HCT116 (cell line): ENCODE measurements at places on chromosomes 16 and 17. TPM values are rescaled to one million over a fixed set of nuclear protein-coding genes. Genes with fewer than 3 reads are reported as not detected.

DNA sequence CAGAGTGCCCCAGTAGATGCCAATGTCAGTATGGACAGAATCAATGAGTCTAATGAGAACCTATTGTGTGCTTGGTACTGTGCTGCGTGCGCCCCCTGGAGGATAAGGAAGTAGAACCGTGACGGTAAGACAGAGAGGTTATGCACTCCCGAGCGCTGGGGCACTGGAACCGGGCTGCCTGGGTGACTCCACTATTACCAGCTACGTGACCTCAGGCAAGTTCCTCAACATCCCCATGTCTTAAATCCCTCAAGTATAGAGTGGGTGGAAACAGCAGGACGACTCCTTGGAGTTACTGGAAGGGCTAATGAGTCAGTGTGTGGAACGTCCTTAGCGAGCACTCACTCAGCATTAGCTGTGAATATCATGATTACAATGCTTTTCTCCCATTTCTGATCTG lies 16.2 kb downstream of the CHST4 start:
- 0 out of 2 replicates have a peak overlapping the region, but pooled peaks have one; percentile 5 for H3K4me3 ChIP-seq
- DNase-seq, result peak; percentile 60
- no peak overlapping the region for H3K27ac ChIP-seq
- peaks cover 7% of the 10 kb centered on the region; the same call in 1 of the 2 replicates for H3K4me1 ChIP-seq
- H3K27me3 ChIP-seq, result no peaks in the 10 kb centered on the region

DNA sequence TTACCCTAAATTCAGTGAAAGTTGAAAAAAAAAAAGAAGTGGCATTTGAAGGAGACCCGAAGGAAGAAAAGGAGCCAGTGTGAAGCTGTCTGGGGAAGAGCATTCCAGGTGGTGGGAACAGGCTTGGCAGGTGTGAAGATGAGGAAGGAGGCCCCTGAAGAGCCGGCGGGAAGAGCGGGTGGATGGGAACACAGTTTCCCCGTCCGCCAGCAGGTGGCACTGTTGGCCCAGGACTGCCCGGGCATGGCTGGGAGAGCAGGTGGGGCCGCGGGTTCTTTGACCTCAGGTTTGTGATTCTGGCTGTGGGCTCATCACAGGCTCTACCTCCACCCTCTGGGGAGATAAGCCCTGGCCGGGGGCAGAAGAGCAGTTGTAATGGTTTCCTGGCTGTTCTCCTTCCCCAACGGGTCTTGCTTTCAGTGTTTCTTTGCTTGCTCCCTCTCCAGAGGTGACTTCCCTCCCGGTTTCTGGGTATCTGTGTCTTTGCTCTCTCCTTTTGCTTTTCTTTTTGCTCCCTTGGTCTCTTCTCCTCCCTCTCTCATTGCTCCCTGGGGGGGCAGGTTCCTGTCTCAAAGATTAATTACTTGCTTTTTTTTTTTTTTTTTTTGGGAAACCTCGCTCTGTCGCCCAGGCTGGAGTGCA lies 32.3 kb downstream of the RAP1GAP2 start:
- H3K36me3 ChIP-seq, result no peaks in the 10 kb centered on the region
- no peak overlapping the region for H3K27ac ChIP-seq
- DNase-seq, result peak; percentile 43
- no peaks in the 10 kb centered on the region; the same call in 1 of the 2 replicates for H3K4me1 ChIP-seq

- H3K4me3 ChIP-seq, result peak within 1 kb of the TSS; percentile 18; the same call in 1 of the 2 replicates
- H3K27me3 ChIP-seq, result no peaks in the 10 kb centered on the region
- no peaks in the 10 kb centered on the region for H3K36me3 ChIP-seq
- peak; percentile 87 for DNase-seq
These were observed at the start of gene FOXJ1 for GRCh38 chr17:76141212-76142038. Gene FOXJ1 (minus strand): TSS chr17:76141245. CDS start chr17:76140395, 850 bp downstream.

DNA sequence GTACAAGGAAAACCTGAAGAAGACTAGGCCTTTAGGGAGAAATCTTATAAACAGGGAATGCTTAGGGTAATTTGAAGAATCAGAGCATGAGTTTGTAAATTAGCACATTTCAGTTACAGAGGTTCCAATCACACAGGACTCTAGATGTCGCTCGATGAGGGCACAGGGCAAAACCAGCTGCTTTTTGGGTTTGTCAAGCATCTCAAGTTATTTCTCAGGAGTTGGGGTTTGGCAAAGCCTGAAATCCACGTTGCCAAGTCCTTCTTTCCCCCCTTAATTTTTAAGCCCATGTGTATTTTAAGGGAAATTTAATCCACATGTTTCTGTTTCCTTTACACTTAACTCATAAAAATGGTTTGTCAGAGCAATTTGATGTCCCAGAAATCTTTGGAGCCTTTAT lies 146.9 kb downstream of the ANKFN1 start:
- peaks cover 49% of the 10 kb centered on the region for H3K27me3 ChIP-seq
- no peaks in the 10 kb centered on the region for H3K36me3 ChIP-seq
- no peak for DNase-seq
- H3K27ac ChIP-seq, result no peak overlapping the region

The EEF2K gene
- 31.0 TPM for total RNA-seq

The DBNDD1 gene
- 60.2 TPM for total RNA-seq

GRCh38 chr16:4323845-4324488 lies 8.1 kb downstream of the GLIS2 start:
- H3K27ac ChIP-seq, result peak overlapping the region; percentile 5; the same call in 1 of the 2 replicates
- no peak for DNase-seq
- H3K4me1 ChIP-seq, result peaks cover 16% of the 10 kb centered on the region; the same call in 1 of the 2 replicates
- no peaks in the 10 kb centered on the region for H3K36me3 ChIP-seq
- H3K4me3 ChIP-seq, result no peak overlapping the region

DNA sequence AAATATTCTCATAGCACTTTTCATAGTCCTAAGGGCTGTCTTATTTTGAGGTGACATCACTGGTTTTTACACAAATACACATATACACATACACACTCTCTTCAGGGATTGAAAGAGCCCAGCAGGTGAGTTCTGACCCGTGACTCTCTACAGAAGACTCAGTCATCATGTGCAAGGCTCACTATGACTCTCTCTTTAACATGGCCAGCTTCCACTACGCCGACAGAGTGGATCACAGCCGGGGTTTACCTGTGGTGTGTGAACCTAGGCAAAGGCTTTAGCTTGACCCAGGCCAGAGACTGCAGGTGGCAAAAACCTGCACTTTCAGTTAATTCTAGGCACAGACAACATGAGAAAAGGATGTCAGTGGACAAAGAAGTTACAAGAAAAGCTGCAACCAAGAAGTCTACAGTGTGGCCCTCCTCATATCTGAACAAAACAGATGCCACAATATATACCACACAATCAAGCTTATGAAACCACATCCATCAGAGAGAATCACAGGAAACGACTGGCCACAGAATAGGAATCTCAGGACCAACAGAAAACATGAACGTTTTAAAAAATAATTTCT lies 56.5 kb downstream of the CYTH1 start:
- no peaks in the 10 kb centered on the region for H3K36me3 ChIP-seq
- no peak overlapping the region for H3K4me3 ChIP-seq
- H3K4me1 ChIP-seq, result peaks cover 9% of the 10 kb centered on the region
- H3K27me3 ChIP-seq, result no peaks in the 10 kb centered on the region
- DNase-seq, result no peak

DNA sequence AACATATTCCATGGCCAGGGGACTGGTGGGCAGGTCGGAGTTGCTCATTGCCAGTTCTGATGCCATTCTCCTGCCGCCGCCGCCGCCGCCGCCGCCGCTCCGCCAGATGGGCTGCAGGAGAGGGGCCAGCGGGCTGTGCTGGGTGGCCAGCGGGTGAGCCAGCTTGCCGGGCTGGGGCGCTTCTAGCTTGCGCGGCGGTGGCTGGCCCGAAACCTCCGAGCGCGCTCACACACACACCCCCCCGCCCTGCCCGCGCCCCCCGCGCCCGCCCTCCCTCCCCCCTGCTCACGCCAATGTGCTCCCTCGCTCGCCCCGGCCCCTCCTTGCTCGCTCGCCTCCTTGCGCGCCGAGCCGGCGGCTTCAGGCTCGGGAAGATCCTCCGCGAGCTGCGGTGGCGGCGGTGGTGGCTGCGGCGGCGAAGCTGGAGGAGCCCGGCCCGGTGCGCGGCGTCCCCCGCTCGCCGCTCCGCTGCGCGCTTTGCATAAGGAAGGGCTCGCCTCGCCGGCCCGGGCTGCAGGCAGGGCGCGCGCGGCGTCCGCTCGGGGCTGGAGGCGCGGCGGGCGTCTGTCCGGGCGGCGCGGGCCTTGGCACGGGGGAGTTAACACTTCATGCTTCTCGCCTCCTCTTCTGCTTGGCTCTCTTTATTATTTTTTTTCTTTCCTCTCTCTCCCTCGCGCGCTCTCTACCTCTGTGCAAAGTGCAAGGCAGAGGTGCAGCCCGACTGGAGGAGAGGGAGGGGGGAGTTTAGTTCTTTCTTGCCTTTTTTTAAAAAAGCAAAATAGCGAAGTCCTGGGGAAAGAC lies 500 bp downstream of the MAF start:
- DNase-seq, result no peak
- no peaks in the 10 kb centered on the region for H3K27me3 ChIP-seq
- H3K27ac ChIP-seq, result no peak overlapping the region
- H3K36me3 ChIP-seq, result no peaks in the 10 kb centered on the region

The CLDN6 gene
- 0.49 TPM for total RNA-seq

DNA sequence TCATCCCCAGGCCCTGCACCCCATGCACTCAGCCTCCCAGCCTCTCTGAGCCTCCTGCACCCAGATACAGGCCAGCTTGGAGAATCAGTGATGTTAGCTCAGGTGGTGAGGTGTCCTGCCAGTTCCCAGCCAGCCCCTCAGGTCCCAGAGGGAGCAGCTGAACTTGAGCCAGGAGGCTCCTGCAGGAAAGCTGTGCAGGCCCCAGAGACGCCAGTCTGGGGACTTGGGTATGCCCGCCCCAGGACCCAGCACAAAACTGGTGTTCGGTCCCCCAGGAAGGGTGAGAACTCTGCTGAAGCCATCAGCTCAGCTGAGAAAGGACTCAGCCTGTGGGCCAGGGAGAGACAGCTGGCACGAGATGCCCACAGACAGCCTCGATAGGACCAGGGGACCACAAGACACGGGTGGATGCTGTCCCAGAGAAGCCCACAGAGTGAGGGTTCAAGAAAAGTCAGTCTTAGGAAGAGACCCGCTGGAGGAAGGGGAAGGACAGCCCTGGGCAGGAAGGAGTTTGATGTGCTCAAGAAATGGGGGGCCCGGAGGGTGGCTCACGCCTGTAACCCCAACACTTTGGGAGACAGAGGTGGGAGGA lies 11.0 kb downstream of the ENDOV start:
- H3K4me1 ChIP-seq, result no peaks in the 10 kb centered on the region
- DNase-seq, result no peak
- H3K4me3 ChIP-seq, result no peak overlapping the region
- H3K27me3 ChIP-seq, result no peaks in the 10 kb centered on the region
- H3K36me3 ChIP-seq, result no peaks in the 10 kb centered on the region
- H3K27ac ChIP-seq, result no peak overlapping the region

DNA sequence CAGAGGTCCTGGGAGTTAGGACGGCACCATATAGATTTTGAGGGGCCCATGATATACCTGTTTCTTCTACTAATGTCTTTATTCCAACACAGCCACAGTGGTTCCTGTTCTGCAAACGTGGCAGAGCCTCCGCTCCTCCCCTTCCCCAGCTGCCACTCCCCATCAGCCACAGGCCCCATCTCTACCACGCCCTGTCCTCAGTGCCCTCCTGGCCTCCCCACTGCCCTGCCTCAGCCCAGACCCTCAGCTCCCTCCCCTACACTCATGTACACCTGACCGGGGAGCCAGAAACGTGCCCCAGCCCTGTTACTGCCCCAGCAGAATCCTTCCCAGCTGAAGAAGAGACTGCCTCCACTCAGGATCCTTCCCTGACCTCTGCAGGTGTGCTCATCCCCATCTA lies 11.9 kb upstream of the RBFOX3 start:
- no peak overlapping the region for H3K4me3 ChIP-seq
- H3K36me3 ChIP-seq, result no peaks in the 10 kb centered on the region
- no peak for DNase-seq
- peaks cover 36% of the 10 kb centered on the region; the same call in 1 of the 2 replicates for H3K27me3 ChIP-seq
- no peaks in the 10 kb centered on the region for H3K4me1 ChIP-seq

DNA sequence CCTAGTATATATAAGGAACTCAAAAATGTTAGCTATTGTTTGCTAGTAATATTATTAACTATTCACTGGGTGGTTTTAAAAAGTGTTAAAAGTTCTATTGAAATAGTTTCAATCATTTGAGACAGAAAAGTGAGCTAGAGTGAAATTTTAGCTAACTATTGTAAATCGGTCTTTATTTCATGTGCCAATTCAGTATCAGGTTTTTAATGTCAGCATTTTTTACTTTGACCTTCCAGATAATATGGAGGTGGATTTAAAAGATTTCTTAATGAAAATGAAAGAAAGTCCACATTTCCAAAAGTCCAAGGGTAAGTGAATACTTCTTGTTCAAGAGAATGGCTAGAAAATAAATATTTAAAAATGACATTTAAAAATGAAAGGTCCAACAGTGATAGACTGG lies 90.9 kb downstream of the EFCAB13 start:
- no peak overlapping the region for H3K4me3 ChIP-seq
- H3K27me3 ChIP-seq, result no peaks in the 10 kb centered on the region
- H3K27ac ChIP-seq, result no peak overlapping the region
- no peaks in the 10 kb centered on the region for H3K36me3 ChIP-seq

The FKBP10 gene
- 78.5 TPM for total RNA-seq

DNA sequence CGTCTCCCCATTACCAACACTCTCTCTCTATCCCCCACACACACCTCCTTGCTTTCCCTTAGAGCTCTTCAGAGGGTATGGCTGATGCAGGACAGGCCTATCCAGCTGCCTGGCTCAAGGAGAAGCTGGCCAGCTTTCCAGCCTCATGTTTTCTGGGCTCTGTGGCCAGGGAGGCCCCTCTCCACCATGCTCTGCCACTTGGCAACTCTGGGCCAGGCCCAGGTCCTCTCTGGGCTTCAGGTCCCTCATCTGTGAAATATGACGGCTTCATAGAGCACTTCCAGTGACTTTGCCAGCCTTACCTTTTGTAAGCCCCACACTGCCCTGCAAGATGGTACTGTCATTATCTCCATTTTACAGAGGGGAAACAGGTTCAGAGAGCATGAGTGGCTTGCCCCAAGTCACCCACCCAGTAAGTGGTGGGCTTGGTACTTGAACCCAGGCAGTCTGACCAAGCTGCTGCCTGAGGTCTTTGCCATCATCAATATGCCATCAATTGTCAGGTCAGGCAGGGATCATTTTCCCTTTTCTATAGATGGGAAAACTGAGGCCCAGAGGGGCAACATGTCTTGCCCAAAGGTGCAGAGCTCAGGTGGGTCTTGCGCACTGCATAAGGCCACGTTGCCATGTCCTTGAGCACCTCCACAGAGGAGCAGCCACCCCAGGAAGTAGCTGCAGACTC lies 548 bp upstream of the ADGRG5 start:
- H3K27ac ChIP-seq, result no peak overlapping the region
- no peak overlapping the region for H3K4me3 ChIP-seq
- no peaks in the 10 kb centered on the region for H3K27me3 ChIP-seq
